ENCODE measurements at places on chromosomes 16 and 17. TPM values are rescaled to one million over a fixed set of nuclear protein-coding genes. Genes with fewer than 3 reads are reported as not detected.

COX11 gene
- 27.0 TPM for total RNA-seq

ITGAL gene
- not detected for total RNA-seq

PABPN1L gene
- not detected for total RNA-seq

SGCA gene
- total RNA-seq, result 0.21 TPM

OR1F1 gene
- total RNA-seq, result 0.78 TPM

ITGAD gene
- not detected for total RNA-seq

C16orf92 gene
- total RNA-seq, result not detected

CREBBP gene
- 12.1 TPM for total RNA-seq

HOXB1 gene
- total RNA-seq, result not detected

LGALS9B gene
- total RNA-seq, result 2.5 TPM

OR2C1 gene
- not detected for total RNA-seq

KRT16 gene
- total RNA-seq, result 4,917 TPM

ALOX15B gene
- total RNA-seq, result 50.2 TPM

GNG13 gene
- total RNA-seq, result not detected

SLC13A5 gene
- total RNA-seq, result 0.49 TPM

PHOSPHO1 gene
- total RNA-seq, result not detected

ZNF785 gene
- total RNA-seq, result 3.2 TPM

SEPTIN12 gene
- not detected for total RNA-seq

PRKCB gene
- not detected for total RNA-seq

NHLRC4 gene
- total RNA-seq, result not detected

MEFV gene
- total RNA-seq, result not detected

ABCA8 gene
- not detected for total RNA-seq

METTL26 gene
- total RNA-seq, result 265 TPM

RNF112 gene
- total RNA-seq, result not detected

MT2A gene
- total RNA-seq, result 1,004 TPM

GLG1 gene
- total RNA-seq, result 91.8 TPM

TBKBP1 gene
- 7.1 TPM for total RNA-seq

CACNG1 gene
- total RNA-seq, result not detected

CES5A gene
- total RNA-seq, result not detected

RNF135 gene
- total RNA-seq, result 15.7 TPM

ZNF594 gene
- total RNA-seq, result 3.3 TPM

CNGB1 gene
- 0.65 TPM for total RNA-seq

RGS9 gene
- total RNA-seq, result 1.8 TPM

BCAS3 gene
- 14.7 TPM for total RNA-seq

CCL15 gene
- total RNA-seq, result not detected

KRT17 gene
- 21,525 TPM for total RNA-seq

OTOP3 gene
- 0.14 TPM for total RNA-seq

PRCD gene
- 0.35 TPM for total RNA-seq

CDH1 gene
- 224 TPM for total RNA-seq

MMP28 gene
- 64.9 TPM for total RNA-seq

NPIPA3 gene
- not detected for total RNA-seq

ACSM3 gene
- total RNA-seq, result 0.88 TPM

UBALD2 gene
- total RNA-seq, result 13.0 TPM

VPS4A gene
- 43.2 TPM for total RNA-seq

OR3A3 gene
- not detected for total RNA-seq

AFMID gene
- total RNA-seq, result 29.1 TPM

MAPT gene
- total RNA-seq, result 0.14 TPM

HAS3 gene
- 31.9 TPM for total RNA-seq

CCDC137 gene
- 27.5 TPM for total RNA-seq

SLC12A3 gene
- not detected for total RNA-seq

TEX14 gene
- not detected for total RNA-seq

FZD2 gene
- 3.3 TPM for total RNA-seq

SUMO2 gene
- 107 TPM for total RNA-seq

ENPP7 gene
- total RNA-seq, result not detected

RBFOX1 gene
- not detected for total RNA-seq
